GOT3 (cell line): ENCODE measurements at places on chromosomes 12 and 14.

- no peak for DNase-seq
Measured at GRCh38 chr14:73760598-73761586, 46.7 kb upstream of the PNMA1 start.

- DNase-seq, result no peak
Measured at GRCh38 chr14:106691601-106692291, 1165.4 kb downstream of the TMEM121 start.

DNA sequence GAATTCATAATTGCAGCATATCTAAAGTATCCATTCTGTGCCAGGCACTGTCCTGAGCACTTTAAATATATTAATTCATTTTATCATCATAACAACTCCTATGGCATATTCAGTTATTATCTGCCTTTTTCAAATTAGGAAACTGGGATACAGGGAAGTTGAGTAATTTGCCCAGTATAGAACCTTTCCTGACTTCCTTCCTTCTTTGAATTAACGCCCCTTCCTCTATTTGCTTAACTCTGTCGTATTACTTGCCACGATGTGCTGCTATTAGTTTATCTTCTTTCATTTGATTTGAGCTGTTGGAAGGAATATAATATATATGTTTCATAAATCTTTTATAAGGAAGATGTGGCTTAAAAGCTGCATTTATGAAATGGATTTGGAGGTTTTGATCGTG is 25.4 kb upstream of the FAM177A1 start:
- no peak for DNase-seq

GRCh38 chr12:102876883-102877282 is 40.2 kb downstream of the PAH start:
- no peak for DNase-seq

DNA sequence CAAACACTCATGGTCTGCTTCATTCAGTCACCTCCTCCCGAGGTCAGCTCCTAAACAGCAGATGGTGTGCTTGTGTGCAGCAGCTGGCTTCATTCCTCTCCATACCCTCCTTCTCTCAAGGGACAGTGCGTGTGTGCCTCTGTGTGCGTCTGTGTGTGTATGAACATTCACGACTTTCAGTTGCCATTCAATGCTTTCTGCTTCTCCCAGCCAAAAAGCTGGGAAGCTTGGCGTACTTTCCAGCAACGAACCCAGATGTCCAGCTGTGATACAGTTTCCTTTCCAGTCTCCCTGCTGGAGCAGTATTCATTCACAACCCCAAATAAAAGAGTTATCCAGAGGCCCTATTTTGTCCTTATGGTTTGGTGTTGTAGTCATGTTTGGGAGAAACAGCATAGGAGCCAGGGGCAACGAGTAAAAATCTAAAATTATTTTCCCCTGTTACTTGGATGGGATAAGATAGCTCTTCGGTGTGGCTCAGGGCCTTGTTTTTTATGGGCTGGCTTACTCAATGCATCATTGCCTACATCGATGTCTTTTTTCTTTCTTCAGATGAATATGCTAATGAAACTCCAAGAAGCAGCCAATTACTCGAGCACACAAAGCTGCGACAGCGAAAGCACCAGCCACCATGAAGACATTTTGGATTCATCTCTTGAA is 379.3 kb downstream of the NAV3 start:
- DNase-seq, result no peak

DNA sequence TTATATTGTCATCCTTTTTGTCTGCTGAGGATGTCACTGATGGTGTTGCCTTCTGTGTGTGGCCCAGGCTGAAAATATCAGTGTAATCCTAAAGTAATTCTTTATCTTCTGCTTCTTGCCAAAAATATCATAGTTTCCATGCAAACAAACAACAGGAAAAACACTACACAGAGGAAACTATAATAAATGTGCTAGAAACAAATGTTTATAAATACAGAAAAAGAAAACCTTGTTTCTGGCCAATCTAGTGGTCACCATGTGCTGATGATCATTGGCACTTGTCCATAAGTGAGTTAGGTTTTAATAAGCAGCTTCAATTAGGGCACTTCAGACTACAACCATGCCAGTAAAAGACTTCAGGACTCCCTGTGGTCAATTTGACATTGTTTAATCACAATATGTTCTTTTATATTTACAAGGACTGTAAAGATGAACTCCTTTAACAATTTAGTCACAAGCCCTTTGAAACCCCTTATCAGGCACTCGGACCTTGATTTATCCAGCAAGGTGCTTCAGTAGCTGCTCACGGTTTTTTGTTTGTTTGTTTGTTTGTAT is 124.8 kb downstream of the TMTC3 start:
- no peak for DNase-seq

DNA sequence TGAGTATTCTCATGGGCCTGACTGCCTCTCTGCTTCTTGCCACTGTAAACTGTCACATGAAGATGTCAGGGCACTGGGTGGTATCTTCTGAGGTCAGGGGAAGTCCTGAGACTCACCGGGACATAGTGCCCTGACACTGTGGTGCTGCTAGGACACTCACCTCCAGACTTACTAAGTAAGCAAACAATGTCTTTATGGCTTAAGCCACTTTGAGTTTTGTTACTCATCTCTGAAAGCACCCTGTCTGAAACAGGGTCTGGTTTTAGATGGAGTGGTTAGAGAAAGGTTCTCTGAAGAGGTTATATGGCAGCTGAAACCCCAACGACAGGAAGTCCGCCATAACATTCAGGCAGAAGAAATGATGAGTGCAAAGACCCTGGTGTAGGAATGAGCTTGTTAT is 22.7 kb downstream of the GPR19 start:
- no peak for DNase-seq

DNA sequence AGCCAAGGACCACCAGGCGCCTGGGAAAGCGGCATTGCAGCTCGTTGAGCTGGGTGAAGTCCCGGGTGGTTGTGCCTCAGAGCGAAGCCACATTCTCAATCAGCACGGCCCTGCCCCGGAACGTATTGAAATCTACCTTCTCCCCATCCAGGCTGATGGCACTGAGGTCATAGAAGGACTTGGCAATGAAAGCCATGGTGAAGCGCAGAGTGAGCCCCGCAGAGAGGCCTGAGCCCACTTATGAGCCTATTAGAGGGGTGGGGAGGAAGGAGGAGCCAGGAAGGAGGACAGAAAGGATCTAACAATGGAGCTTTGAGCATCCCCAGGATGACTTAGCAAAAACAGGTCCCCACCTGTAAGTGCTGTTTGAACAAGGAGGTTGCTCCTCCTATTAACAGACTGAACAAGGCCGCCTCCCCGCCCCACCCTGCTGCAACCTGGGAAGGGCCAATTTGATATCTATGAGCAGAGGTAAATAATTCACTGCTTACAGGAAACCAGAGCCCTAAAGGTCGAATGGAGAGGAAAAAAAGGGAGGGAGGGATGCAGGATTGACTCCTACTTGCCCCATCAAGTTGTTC is at the start of gene GPX2:
Gene GPX2 (minus strand): TSS at position 215 of the 581 bp plus-strand sequence. CDS start 19 bp downstream, at position 196.
- DNase-seq, result no peak

- DNase-seq, result no peak
Measured at GRCh38 chr12:111954969-111955368, 58.0 kb downstream of the TMEM116 start.
